GM23248 (cell line): ENCODE measurements at places on chromosomes 3 and 15.

GRCh38 chr15:47364230-47365141 lies 352.8 kb upstream of the SEMA6D start:
- DNase-seq, result no peak

DNA sequence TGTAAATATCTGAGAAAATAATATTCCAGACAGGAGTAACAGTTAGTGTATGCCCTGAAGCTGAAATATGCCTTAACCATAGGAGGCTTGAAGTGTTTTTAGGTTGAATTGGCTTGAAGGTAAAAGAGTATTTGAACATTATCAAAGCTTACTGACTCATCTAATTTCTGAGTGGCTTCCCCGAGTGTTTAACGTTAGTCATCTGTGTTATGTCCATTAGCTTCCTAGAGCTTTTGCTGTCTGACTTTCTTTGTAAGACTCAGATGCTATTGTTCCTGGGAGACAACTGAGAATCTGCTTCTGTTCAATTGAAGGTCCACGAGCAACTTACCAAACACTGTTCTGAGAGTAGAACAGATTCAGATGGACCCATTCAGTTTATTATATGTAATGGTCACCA lies 656.8 kb upstream of the NECTIN3 start:
- peak; percentile 84 for DNase-seq

DNA sequence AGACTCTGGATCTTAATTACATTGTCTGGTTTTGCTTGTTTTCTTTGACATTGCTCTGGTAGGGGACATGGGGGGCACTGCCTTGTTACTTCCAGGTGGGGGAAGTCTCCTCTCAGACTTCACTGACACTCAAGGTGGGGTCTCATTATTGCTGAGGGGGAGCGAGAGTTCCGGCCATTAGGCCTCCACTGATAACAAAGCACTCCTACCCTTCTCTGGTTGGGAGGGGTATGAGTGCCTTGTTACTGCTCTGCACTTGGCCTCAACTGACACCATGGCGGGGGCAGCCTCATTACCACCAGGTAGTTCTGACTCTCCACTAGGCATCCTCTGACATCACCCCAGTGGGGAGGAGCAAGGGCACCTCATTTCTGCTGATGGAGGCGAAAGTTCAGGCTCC lies 25.7 kb downstream of the SH3GL3 start:
- no peak for DNase-seq

DNA sequence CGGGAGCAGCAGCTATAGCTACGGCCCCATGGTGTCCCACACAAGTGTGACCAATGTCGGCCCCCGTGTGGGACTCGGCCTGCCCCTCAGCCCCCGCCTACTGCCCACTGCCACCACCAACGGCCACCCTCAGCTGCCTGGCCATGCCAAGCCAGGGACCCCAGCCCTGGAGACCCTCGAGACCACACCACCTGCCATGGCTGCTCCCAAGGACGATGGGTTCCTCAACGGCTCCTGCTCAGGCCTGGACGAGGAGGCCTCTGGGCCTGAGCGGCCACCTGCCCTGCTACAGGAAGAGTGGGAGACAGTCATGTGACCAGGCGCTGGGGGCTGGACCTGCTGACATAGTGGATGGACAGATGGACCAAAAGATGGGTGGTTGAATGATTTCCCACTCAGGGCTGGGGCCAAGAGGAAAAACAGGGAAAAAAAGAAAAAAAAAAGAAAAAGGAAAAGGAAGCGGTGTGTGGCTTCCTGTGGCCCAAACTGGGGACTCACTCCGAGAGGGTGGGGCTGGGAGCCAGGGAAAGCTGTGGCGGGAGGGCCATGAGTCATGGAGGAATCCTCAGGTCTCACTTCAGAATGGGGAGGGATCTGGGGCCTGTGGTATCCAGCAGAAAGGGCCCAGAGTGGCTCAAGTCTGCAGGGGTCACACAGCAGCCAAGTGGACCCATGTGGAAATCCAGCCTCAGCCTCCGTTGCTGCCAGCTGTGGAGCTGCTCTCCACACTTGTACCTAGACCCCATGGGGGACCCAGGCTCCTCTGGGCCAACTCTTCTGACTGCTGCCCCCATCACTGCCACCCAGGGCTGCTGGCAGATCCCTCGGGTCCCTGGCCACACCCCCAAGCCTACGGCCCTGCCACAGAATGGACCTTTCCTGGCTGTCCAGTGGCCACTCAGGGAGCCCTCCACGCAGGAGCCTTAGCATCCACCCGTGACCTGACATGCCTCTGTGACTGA lies 26.1 kb downstream of the PTH1R start:
- DNase-seq, result peak; percentile 77

DNA sequence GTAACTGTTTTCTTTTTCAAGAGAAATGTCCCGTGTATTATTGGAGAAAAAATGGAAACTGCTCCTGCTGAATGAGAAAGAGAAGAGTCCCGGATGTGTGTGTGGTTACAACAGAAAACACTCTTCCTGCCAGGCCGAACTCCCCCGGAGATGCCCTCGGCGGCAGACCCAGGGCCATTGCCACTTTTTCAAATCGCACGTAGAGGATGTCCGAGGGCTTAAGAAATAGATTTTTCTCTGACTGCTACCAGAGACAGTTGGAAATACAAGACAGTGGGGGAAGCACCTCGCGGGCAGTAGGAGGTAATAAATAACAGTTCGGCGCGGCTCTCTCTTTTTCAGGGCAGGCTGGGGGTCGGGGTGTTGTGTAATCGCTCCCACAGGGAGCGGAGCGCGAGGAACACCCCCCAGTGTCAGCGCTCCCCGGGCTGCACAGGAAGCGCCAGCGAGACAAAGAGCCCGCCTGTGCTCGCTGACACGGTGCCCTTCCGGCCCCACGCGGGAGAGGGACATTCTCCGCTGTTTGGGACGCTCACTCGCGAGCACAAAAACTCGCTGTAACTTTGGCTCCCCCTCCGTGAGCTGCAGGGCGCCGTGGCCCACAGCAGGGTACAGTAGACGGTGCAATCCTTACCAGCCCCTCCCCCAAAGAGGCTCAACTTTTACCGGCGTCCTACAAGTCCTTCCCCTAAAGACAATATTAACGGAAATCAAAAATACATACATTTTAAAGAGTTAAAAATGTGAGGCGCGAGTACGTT lies 1.1 kb downstream of the VGLL4 start:
- DNase-seq, result peak; percentile 90

- no peak for DNase-seq
Measured at GRCh38 chr3:65083240-65083639, 395.4 kb upstream of the ADAMTS9 start.

DNA sequence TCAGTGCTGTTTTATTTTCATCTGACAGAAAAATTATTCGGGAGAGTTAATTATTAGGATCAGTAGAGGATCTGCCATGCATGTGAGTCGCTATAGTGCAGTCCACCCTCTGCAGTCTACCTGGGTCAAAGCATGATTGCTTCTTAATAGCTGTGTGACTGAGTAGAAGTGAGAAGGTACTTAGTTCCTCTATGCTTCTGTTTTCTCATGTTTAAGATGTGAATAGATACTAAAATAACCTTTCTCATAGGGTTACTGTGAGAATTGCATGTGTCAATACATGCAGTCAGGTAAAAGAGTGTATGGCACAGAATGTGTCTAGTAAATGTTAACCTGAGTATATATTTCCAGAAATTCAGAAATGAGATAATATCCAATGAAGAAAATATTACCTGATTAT lies 435.7 kb downstream of the NAALADL2 start:
- no peak for DNase-seq

- no peak for DNase-seq
Measured at GRCh38 chr15:66700412-66700801, 1.6 kb upstream of the SMAD6 start.
